ENCODE measurements at places on chromosomes 4 and X.

- no peak for DNase-seq
These were observed 7.2 kb downstream of the ZNF185 start for GRCh38 chrX:152905081-152905420.

- peak; percentile 53 for DNase-seq
These were observed 116.7 kb upstream of the HSD17B10 start for GRCh38 chrX:53550756-53551463.

DNA sequence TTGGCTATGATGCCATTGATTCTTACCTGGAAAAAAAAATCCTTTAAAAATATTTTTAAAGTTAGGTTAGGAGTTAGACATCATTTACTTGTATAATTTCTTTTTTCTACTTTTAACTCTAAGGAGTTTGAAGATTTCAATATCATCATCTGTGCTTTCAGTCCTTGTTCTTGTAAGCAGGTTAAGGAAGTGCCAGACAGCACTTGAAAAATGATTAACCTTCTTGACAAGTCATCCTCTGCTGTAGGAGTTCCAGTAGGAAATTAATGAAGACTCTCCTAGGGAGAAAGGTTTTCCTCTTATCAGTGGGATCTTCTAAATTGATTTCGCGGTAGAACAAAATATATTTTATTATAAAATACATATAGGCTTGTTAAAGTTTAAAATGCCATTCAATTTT, 29.1 kb upstream of the ANAPC4 start:
- DNase-seq: no peak

GRCh38 chr4:73735231-73735630, 5.1 kb upstream of the CXCL8 start:
- DNase-seq: no peak

DNA sequence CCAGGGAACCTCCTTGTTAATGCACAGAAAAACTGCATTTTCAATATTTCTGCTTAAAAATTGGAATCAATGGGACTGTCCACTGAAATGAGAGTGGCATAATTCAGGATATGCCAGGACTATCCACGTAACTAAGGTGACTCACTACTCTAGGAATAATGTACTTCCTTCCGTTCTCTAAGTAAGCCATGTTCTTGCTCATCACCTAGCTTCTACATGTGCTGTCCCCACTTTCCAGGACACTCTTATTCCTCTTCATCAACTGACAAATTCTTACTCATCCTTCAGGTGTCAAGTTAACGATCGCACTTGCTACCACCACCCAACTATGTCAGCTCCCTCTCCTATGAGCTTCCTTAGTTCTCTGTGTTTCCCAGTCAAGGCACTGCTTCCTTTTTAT, 342.8 kb upstream of the F9 start:
- DNase-seq: no peak

Data from activated CD8-positive, alpha-beta memory T cell treated with anti-CD3 and anti-CD28 coated beads for 24 hours (primary cell).